ENCODE measurements at places on chromosomes 12 and 14.
A peak's percentile ranks its signal among the peaks of the same experiment; 100 is the strongest.

DNA sequence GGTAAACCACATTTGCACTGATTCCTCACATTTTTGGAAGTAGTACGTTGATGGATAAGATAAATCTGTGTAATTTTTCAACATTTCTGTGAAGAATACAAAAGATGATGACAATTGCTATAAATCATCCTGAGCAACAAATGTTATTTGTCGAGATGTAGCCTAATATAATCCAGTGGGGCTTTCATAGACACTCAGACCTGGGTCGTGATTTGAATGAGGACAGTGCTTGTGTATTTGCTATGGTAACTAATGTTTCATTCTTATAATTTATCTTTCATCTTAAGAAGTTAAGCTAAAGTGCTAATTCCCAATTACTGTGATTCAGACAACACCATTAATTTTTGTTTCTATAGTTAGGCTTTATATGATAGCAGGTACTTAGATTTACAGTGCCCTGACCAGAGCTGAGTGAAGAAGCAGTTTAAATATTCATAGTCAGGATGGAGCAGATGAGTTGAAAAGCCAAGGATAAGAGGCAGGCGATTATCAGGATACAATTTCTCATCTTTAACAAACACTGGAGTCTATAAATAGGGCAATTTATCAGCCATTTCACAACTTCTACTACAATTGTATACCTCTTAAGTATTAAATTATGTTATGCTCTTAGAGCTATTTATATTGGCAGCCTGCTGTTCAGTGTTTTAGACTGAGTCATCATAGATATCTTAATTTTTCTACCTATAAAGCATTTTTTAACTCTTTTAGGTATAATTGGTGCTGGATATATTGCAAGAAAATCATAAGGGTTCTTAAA lies 359.9 kb downstream of the TRHDE start:
- DNase-seq, result no peak

DNA sequence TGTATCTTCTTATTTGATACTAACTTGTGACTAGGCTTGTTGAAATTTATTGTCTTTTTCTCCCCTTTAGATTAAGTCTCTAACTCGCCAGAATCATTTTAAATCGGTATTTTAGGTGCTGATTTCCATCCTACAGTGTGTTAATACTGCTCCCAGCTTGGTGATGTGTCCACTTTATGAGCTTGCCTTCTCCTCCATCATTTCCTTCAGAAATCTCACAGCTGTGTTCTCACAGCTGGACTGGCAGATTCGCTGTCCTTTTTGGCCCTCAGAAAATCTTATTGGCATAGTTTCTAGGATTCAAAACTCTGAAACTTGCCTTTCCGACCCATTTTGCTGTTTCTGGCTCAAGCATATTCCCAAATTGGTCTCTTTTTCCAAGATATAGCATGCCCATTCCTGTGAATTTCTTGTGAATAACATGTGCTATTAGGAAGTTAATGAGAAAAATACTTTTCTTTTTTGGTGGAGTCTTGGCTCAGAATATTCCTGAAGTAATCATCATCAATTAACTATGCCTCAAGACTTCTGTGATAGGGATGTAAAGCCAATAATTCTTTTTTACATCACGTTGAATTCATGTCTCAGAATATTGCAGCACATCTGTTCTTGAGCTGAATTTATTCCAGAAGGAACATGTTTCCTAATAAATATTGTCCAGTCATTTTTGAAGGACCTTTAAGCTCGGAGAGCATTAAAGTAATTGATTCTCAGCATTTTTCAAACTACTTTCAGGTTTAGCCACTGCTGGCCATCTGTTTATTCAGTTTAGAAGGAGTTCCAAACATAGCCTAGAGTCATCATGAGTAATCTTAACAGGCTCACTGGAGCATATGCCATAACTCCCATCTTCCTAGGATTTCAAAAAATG lies 50.0 kb upstream of the USP44 start:
- DNase-seq, result no peak

GRCh38 chr14:81478446-81478845 lies 55.2 kb downstream of the SEL1L start:
- no peak for DNase-seq

GRCh38 chr12:108063192-108063591 lies 65.9 kb upstream of the WSCD2 start:
- DNase-seq, result no peak

DNA sequence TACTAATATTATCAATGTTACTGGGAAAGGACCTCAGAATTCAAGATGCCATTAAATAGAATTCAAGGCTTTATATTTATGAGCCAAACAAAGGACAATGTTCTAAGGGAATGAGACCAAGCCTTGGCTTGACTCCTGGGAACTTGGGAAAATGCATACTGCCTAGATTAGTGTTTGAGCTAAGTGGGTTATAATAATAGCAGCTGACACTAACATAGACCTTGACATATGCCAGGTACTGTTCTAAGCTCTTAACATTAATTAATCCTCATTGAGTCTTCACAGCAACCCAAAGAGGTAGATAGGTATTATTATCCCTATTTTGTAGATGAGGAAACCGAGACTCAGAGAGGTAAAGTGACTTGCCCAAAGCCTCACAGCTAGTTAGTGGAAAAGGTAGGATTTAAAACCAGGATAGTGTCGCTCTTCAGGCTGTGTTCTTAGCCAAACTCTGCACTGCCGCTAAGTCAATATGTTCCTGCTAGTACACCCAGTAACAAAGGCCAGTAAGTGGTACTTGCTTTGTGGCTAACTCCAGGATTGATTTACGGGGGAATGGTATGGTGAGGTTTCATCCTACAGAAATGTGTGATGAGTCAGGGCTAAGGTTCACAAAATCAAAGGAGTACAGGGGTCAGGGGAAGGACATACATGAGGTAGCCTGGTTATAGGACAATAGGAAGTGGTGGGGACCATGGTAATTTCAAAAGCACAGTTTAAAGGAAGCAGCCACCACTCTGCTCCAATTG lies 35.8 kb upstream of the PRKAB1 start:
- DNase-seq, result no peak

DNA sequence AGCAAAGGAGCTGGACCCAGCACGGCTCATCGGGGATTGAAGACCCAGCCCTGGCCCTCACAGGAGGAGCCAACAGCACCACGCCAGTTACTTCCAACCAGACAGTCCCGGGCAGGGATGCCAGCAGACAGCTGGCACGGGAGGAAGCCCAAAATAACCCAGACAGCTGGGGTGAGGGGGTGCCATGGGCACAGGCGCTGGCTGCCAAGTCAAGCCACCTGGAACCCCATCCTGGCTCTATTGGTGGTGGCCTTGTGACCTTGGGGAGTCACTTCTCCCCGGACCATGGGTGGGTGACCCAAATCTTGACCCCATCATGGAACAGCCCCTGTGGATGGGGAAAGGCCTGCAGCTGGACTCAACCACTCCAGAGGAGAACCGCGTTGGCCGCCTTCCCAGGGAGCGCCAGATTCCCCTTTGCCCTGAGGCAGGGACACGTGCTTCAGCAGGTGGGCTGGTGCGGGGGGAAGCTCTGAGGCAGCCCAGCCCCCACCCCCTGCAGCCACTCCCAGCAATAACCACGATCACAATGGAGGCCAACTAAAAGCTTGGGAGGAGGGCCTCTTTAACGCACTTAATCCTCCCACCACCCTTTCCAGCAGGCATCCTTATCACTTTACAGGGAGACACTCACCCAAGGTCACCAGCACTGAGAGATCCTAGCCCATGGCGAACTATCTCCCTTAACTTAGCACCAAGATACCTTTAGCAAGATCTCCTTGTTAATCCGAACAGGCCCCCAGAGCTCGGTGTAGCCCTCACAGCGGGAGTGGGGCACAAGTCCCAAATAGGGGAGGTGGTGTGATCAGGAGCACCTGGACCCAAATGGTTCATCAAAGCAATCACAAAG lies 4.7 kb upstream of the RHOF start:
- DNase-seq, result no peak

GRCh38 chr12:53254816-53255545 lies 13.1 kb upstream of the ESPL1 start:
- DNase-seq, result no peak

- DNase-seq, result no peak
These were observed 7.1 kb downstream of the RACGAP1 start for GRCh38 chr12:50018154-50018553.

DNA sequence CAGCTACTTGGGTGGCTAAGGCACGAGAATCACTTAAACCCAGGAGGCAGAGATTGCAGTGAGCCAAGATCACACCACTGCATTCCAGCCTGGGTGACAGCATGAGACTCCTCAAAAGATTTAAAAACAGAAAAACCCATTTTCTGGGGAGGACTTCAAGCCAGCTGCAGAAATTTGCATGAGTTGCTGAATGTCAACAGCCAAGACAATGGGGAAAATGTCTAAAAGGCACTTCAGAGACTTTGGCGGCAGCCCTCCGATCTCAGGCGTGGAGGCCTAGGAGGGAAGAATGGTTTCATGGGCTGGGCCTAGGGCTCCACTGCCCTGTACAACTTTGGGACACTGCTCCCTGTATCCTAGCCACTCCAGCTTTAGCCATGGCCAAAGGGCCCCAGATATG lies 177.8 kb upstream of the C14orf180 start:
- no peak for DNase-seq

GRCh38 chr14:30322819-30323218 lies 236.1 kb upstream of the G2E3 start:
- DNase-seq, result no peak

DNA sequence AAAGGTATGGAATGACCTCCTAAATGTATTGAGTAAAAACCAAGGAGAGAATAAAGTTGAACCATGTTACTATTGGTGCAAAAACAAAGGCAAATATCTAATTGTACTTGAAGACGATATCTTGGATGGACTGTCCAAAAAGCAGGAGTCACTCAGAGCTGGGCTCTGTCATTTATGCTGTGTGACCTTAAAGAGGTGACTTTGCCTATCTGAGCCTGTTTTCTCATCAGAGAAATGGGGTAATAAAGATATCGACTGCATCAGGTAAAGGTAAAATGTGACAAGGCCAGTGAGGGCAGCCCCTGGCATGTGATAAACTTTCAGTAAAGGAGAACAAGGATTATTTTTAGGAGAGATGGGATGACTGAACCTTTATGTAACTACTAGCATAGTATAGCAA lies 1.8 kb upstream of the ABCB9 start:
- no peak for DNase-seq

GRCh38 chr12:71958056-71958455 lies 19.4 kb downstream of the TPH2 start:
- no peak for DNase-seq

DNA sequence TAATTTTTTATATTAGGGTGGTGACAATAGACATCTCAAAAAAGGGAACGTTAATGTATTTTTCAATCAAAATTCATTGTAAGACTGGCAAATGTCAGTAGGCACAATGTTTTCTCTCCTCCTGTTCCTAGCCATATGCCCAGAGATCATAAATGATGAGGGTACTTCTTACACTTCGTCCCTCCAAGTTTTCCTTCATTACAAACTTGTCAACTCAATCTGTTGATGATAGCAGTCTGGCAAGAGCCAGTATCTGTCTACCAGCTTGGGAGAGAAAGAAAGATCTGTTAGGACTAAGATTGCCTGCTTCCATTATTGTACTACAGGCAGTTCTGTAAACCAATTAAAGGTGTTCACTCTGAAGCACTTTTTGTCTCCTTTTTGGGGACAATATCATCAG lies 130.9 kb upstream of the DAAM1 start:
- no peak for DNase-seq

DNA sequence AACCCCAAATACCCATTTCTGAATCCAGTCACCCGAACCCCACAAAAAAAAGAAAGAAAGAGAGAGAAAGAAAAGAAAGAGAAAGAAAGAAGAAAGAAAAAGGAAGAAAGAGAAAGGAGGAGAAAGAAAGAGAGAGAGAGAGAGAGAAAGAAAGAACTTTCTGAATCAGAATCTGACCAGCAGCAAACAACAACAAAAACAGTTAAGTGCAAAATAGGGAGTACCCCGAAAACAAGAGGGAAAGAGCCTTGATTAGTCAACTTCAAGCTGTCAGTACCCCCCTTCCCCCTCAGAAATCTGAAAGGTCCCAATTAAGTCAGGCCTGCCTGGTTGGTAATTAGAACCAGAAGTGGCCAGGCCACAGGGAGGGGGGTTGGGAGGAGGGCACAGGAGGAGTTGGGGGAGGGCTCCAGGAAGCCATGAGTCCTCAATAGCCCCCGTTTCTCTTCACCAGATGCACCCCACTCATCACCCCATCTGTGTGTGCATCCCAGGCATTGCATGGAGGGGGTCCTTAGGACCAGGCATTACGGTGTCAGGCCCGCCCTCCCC lies 9.8 kb downstream of the RARG start:
- DNase-seq, result no peak

GRCh38 chr12:104049903-104050356 lies at the start of gene GLT8D2:
Gene GLT8D2, minus strand, starts transcription at chr12:104050187. Its CDS starts 30,539 bp downstream, at chr12:104019648.
- DNase-seq, result no peak

GRCh38 chr12:65039301-65039700 lies 81.8 kb downstream of the WIF1 start:
- DNase-seq, result no peak

DNA sequence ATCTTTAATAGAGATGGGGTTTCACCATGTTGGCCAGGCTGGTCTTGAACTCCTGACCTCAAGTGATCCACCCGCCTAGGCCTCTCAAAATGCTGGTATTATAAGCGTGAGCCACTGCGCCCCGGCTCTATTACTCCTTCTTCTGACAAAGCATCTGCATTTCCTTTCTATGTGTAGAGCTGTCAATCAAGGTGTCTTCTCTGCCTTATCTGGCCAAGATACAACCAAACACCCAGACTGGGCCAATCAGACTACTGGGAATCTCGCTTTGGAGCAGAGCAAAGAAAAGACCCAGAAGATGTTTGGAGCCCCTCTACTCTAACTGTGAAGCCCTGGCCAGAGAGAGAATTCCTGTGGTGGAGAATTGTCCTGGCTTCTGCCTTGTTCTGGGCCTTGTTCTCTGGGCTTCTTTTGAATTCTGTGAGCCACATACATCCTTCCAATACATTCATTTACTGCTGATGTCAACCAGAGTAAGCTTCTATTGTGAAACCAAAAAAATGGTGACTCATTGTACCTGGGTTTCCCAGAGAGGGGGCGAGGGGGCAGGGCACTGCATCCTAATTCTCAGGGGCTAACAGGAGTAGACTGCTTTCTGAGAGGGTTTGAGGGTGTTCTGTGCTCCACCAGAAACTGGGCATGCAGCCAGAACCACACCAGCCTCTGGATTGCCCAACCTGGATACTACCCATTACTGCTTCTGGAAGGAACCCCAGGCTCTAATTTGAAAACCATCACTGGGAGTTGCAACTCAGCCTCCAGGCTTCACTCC lies 18.8 kb upstream of the FLVCR2 start:
- DNase-seq, result peak; percentile 88

GRCh38 chr14:98593361-98593761 lies 678.6 kb downstream of the BCL11B start:
- no peak for DNase-seq

GRCh38 chr12:124531906-124532305 lies 35.5 kb downstream of the NCOR2 start:
- no peak for DNase-seq

DNA sequence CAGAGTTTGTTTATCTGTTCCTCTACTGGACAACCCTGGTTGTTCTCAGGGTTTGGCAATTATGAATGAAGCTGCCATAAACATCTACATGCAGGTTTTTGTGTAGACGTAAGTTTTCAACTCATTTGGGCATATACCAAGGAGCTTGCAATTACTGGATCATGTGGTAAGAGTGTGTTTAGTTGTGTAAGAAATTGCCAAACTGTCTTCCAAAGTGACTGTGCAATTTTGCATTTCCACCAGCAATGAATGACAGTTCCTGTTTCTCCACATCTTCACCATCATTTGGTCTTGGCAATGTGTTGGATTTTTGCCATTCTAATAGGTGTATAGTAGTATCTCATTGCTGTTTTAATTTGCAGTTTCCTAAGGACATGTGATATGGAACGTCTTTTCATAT lies 39.8 kb upstream of the FBXO33 start:
- DNase-seq, result no peak

Measured in activated effector memory CD4-positive, alpha-beta T cell treated with anti-CD3 and anti-CD28 coated beads, Interleukin-2, amount 50 U/mL, for 16 hours (primary cell).